Fibroblast of skin of right biceps (primary cell): ENCODE measurements at places on chromosomes 3 and 15.

DNA sequence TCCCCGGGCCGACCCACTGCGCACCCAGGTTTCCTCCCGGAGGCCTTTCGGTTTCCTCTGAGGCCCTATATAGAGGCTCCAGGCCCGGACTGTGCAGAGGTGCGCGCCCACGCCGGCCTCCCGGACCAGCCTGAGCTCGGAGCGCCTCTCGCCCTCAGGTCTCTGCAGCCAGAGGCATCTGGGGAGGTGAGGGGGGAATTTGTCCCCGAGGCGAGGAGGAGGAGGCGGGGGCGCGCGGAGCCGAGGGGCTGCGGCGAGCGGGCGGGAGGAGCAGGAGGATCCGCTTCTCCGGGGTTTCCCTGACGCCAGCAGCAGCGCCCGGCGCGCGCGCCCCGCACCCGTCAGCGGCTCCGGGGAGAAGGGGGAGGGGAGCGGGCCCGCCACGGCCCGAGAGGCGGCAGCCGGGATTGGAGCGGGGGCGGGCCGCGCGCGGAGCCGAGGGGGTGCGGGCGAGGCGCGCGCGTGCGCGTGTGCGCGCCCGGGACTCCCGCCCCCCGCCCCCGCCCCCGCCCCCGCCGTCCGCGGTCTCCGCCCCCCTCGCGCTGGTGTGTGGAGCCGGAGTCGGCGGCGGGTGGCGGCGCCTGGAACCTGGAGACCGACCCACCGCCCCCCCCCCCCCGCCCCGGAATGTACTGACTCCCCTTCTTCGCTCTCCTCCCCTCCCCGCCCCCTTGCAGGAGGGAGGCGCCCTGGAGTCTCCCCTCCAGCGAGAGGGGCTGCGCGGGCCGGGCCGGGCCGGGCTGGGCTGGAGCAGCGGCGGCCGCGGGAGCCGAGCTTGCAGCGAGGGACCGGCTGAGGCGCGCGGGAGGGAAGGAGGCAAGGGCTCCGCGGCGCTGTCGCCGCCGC lies at the start of gene NEO1:
NEO1 (plus strand) TSS at position 657 of the 846 bp plus-strand sequence. CDS start 213 bp downstream, outside the sequence.
- peak; percentile 83 for DNase-seq

DNA sequence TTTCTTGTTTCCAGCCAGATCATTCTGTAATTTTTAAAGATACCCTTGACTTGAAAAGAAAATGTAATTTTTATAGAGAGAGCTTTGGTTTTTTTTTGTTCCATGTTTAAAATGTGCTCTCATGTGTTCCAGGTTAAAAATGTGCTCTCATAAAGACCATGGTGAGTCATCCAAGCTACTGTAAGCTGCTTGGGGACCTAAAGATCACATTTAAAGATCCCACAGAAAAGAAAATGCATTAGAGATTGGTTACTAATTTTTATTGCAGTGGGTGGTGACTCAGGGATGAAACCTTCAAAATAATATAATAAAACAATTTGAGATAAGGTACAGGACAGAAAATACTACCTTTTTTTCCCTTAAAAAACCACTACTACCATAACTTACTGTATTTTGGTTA lies 11.0 kb downstream of the TCF12 start:
- DNase-seq, result peak; percentile 82

GRCh38 chr3:9062570-9062969 lies 99.3 kb upstream of the RAD18 start:
- no peak for DNase-seq

- no peak for DNase-seq
These were observed 1.3 kb downstream of the ARHGEF26 start for GRCh38 chr3:154122552-154122911.

DNA sequence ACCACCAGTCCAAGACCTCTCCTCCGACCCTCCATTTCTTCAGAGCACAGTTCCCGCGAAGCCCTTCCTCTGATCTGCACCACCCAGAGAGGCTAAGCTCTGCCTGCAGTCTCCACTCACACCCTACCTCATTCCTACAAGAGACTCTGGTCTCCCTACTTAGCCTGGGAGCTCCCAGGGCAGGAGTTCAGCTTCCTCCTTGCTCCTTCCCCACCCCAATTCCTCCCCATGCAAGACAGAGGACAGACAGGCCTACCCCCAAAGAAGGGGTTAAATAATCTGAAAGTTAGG lies 12.6 kb upstream of the VIPR1 start:
- DNase-seq, result no peak

GRCh38 chr15:81174125-81174791 lies 22.4 kb upstream of the IL16 start:
- no peak for DNase-seq

GRCh38 chr3:14883226-14883625 lies 64.2 kb upstream of the NR2C2 start:
- DNase-seq, result no peak

GRCh38 chr3:112735926-112736325 lies 95.0 kb upstream of the CCDC80 start:
- no peak for DNase-seq

DNA sequence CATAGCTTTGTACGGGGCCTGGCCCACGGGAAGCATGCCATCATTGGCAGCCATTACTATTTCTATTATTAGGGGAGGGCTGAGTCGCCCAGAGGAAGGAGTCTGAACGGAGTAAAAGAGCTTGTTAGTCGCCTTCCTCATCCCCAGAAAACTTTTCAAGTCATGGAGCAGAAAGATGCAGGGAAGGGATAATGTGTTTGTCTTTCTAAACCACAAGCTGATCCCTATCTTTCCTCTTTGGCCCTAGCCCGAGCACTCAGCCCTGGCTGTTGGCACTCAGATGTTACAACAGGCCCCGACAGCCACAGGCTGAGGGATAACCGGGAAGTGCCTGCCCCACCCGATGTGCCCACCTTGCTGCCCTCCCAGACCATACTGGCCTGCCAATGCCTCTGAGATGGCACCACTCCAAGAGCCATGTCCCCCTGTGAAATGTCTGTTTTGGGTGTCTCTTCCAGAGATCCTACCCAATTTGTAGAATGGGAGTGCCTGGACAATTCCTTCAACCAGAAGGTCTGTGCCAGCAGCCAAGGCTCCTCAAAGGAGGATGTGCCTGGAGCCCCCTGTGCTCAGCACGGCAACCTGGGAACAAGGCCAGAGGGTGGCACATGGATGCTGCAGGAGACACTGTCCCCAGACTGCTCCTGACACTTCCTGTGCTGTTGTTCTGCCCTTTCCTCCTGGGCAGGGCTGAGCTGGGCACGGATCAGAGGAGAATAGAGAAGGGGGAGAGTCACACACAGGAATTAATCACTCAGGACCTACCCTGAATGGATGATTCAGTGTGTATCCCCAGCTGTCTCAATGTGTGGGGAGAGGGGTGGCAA lies 10.8 kb downstream of the PAK6 start:
- DNase-seq, result peak; percentile 62

DNA sequence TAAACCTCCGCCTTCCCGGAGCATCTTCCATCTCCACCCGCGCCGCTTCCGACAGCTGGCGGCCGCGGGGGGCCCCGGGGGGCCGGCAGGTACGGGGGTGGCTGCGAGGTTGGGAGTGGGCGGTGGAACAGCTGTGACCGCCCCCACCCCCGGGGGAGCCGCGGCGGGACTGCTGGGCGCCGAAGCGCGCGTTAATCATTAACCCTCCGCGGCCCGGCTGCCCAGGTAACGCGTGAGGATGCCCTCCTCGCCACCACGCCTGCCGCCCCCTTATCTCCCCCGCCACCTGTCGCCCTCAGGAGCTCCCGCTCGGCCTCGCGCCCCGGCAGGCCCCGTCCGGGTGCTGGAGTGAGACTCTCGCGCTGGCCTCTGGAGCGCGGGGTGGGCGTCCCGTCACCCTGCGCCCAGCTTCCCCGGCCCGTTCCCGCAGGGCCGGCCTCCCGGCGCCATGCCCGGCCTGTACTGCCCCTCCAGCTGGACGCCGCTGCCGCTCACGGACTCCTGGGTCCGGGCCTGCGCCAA lies 757 bp downstream of the VWA5B2 start:
- no peak for DNase-seq

DNA sequence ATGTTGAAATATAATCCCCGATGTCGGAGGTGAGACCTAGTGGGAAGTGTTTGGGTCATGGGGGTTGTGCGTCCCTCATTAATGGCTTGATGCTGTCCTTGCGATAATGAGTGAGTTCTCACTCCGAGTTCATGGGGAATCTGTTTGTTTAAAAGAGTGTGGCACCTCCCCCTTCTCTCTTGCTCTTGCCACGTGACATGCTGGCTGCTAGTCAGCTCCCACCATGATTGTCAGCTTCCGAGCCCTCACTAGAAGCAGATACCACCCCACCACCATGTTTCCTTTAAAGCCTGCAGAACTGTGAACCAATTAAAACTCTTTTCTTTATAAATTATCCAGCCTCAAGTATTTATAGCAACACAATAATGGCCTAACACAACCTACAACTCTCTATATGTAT lies 166.3 kb upstream of the MBNL1 start:
- DNase-seq, result no peak

GRCh38 chr3:33437556-33438283 lies 2.5 kb downstream of the UBP1 start:
- peak; percentile 40 for DNase-seq

GRCh38 chr3:79517766-79518413 lies 249.9 kb downstream of the ROBO1 start:
- DNase-seq, result peak; percentile 37

- DNase-seq, result peak; percentile 10
These were observed 908 bp downstream of the CCNB2 start for GRCh38 chr15:59105854-59106253.

DNA sequence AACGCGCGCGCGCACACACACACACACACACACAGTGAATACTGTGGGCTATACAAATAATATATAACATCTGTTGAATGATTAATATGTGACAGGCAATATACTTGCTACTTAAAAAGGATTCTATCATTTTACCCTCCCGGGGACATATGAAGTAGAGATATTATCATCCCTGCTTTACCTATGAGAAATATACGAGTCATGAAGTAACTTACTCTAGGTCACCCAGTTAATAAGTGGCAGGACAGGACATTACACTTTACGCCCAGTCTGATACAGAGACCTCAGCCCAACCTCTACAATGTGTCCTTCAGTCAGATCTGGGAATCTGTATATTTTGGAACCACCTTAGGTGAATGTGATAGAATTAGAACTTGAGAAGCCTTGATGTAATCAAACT lies 55.4 kb downstream of the CCDC54 start:
- DNase-seq, result no peak

- no peak for DNase-seq
These were observed 114.1 kb upstream of the DNAJC19 start for GRCh38 chr3:181103605-181104004.

- DNase-seq, result peak; percentile 81
These were observed 90.3 kb upstream of the C3orf80 start for GRCh38 chr3:160134964-160135363.

- no peak for DNase-seq
These were observed 30.7 kb upstream of the CLDN1 start for GRCh38 chr3:190352861-190353457.
